ENCODE measurements at places on chromosomes 11 and 22.

GRCh38 chr11:100619484-100619883, 67.6 kb upstream of the ARHGAP42 start:
- DNase-seq: no peak

GRCh38 chr22:49725516-49725915, 102.2 kb downstream of the BRD1 start:
- DNase-seq: no peak

DNA sequence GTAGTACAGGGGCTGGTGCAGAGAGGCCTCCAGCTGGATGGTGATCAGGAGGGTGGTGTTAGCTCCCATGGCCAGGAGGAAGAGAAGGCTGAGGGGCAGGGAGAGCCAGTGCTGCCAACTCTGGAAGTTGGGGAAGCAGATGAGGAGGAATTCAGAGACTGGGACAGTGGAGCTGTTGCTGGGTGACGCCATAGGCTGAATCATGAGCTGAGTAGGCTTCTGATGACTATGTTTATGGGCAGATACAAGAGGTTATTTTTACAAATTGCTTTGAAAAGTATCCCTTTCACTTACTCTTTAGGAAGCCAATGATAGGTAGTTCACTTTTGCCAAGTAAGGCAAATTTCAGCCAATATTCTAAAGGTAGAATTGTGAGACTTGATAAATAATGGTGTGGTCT, 3.1 kb downstream of the OR56A1 start:
- DNase-seq: no peak

DNA sequence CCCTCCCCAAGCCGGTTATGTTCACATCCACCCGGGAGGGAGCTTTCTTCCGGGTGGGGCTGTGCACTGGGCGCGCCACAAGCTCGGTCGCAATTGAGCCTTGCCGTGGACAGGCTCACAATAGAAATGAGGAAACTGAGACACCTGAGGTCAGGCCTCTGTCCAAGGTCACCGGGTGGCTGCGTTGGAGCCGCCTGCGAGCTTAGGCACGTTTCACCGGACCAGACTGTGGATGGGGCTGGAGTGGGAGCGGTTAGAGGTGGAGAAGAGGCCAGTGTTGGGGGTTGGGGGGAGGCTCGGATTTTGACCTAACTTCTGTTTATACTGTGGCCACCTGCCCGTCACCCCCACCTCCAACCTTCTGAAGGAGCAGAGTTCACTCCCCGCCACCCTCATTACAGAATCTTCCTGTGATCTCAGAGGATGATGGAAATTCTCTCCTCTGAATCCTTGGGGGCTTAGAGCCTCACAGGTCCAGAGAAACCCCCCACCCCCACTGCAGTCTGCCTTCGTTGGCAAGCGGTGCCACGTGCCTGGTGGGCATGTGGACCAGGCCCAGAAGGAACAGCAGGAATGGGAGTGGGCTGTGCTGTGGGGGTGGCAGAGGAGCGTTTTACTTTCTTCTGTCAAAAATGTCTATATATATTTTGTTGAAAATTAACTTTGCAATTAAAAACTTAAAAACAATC, 631 bp upstream of the NPTXR start:
- no peak for DNase-seq

DNA sequence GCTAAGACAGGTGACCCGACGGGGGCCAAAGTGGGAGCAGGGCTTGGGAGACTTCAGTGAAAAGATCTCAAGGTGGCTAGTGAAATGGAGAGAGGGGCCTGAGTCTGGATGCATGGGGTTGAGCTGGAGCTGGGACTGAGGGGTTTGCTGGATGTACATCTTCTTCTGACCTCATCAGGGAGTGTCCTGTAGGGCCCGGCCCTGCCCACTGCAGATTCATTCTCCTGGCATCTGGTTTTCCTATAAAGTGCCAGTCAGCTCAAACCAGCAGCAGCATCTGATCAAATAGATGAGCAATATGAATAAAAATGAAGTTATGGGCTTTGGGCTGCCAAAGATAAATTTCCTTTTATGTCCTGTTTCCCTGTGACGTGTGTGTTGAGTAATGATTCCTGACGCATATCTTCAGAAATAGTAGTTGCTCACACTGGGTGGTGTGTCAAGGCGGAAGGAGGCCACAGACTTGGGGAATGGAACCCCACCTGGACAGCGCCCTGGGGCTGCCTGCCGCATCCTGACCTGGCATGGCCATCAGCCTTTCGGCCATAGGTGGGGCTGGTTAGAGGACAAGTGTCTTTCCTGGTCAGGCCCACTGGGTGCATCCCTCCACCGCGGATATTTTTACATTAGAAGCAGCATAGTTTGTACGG, 135.4 kb downstream of the OSBP2 start:
- DNase-seq: no peak

GRCh38 chr11:126347751-126348668, 7.5 kb upstream of the ST3GAL4 start:
- no peak for DNase-seq

DNA sequence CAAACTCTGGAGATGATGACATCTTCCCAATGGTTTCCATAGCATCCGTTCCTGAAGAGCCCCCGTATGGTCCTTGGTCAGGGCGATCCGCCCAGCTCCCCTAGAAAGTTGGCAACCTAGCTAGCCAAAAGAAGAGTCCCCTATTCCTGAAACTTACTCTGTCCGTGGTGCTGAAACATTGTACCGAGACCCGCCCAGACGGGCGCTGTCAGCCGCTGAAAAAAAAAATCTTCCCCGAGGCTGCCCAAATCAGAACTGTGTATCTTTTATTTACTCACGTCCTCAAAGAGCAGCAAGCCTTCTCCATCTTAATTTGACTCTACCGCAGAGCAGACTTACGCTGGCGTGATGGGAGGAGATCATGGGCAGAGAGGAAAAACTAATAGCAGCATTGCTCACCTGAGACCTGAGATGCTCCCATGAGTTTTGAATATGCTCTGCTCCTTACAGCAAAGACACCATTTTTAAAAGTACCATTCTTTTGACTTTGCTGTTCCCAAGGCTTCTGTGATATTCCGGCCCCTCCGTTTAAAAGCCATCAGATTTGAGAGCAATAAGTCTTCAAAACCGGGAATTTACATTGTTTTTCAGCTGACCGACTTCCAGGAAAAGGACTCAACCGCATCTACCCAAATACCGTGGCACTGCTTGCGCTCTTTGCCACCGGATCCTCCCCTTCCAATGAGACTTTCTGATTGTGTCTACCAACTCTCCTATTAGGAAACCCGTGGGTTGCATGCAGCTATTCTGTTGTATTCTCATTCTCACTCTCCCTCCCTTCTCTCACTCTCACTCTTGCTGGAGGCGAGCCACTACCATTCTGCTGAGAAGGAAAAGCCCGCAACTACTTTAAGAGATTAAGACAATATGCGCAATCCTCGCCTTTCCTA, at the start of gene SLC17A6:
Gene SLC17A6 (plus strand): TSS at position 786 of the 890 bp plus-strand sequence. CDS start 153 bp downstream, outside the sequence.
- no peak for DNase-seq

- no peak for DNase-seq
Measured at GRCh38 chr11:109237636-109238035, 184.4 kb upstream of the C11orf87 start.

- no peak for DNase-seq
Measured at GRCh38 chr11:57658023-57658361, 430 bp downstream of the CLP1 start.

GRCh38 chr11:120057595-120058581, 80.0 kb downstream of the TRIM29 start:
- no peak for DNase-seq

GRCh38 chr11:123461164-123461563, 31.1 kb downstream of the GRAMD1B start:
- DNase-seq: no peak

DNA sequence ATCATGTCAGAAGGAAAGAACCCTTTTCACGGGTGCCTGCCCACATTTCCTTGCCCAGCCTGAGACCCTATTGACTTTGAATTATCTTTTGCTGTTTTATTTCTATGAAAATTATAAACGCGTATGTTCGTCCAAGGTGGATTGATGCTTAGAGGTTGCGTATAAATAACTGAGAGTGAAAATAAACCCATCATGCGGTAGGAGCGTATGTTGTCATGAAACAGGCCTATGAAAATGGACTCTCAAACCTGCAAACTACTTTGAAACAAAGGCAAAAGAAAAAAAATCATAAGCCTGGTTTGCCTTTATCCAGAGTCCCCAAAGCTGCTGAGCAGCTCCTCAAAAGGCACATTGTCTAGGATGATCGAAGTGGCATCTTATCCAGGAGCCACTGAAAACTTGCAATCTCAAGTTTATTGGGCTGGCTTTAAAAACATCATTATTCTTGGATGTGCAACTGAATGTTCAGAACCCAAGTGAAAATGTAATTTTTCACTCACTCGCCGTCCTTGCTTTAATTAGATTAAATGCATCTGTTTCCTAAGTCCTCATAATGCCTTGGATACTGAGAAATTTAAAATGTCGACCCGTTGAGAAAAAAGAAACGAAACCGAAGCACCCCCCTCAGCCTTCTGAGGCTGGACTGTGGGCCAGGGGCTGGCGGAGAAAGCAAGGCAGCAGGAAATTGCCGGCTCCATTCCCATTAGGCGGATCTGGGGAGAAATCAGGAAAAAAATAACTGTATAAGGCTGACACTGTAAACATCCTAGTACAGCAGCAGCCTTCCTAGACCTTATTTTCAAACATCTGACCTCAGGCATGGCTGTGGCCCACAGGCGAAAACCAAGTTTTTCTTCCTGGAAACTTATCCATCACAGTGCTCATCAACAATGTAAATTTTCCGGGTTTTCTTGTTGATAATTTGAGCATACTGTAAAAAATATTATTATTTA, 82.9 kb upstream of the PPARA start:
- no peak for DNase-seq

DNA sequence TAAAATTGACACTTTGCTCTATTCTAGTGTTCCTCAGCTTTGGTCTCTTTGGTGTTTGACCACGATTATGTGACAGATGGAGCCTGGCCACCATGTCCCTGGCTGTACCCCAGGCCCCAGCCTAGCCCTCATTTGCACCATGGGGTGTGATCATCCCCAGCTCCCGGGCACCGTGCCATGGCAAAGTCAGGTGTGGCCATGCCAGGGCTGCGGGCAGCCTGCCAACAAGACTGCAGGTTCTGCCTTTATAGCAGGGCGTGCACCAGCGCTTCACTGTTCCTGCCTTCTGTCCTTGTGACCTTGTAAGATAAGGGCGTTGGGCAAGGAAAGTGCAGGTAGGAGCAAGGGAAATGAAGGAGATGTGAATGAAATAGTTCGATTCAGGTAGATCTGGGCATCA, 22.4 kb upstream of the APOBEC3A start:
- DNase-seq: no peak

- no peak for DNase-seq
Measured at GRCh38 chr11:1763336-1763795, 361 bp downstream of the CTSD start.

DNA sequence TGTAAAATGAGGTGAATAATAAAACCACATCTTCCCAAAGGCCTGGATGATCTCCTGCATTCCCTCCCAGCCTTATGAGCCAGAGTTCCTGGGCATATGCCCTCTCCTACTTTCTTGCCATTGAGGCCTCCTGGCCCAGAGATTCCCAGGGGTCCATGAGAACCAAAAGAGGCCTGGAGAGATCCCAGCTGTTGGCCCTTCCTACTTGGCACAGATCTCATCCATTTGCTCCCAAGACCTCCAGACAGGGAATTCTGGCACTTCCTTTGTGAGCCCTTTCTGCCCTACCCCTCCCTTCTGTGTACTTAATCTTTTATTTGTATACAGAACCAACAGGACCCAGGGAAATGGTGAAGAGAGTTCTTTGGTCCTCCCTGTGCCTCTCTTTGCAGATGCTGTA, 21.4 kb downstream of the POU2F3 start:
- DNase-seq: no peak

GRCh38 chr22:42947211-42947990, 67.5 kb downstream of the PACSIN2 start:
- no peak for DNase-seq

DNA sequence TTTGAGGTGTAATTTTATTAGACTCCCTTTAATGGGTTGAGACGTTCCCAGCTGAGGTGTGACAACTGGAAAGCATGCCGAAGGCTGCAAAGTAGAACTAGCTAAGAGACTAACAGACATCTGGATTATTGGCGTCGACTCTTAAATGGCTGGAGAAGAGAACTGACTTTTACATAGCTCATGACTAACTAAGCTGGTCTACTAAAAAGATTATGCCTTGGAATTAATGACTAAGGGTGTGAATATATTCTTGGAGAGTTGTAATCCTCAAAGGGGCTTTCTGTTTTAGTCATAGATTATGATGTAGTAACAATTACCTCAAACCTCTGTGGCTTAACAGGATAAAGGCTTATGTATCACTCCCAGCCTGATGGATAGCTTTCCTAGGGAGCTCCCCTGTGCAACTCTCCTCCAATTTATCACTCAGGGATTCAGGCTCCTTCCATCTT, 39.5 kb upstream of the SLC5A12 start:
- no peak for DNase-seq

DNA sequence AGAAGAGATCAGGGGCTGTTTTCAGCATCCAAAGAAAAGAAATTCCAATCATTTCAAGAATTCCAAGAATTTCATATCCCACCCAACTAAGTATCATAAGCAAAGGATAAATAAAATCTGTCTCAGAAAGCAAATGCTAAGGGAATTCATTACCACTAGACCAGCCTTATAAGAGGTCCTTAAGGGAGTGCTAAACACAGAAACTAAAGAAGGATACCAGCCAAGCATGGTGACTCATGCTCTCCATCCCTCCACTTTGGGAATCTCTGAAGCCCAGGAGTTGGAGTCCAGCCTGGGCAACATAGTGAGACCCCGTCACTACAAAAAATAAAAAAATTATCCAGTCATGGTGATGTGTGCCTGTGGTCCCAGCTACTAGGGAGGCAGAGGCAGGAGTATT, 17.8 kb downstream of the FADD start:
- DNase-seq: no peak

- no peak for DNase-seq
Measured at GRCh38 chr11:1499899-1500298, 13.3 kb upstream of the MOB2 start.

GRCh38 chr11:47104261-47104950, 72.3 kb downstream of the ARFGAP2 start:
- no peak for DNase-seq

- DNase-seq: no peak
Measured at GRCh38 chr22:30861131-30861530, 107.4 kb downstream of the MORC2 start.

- DNase-seq: peak; percentile 14
Measured at GRCh38 chr22:22877523-22878210, 9.9 kb upstream of the IGLL5 start.

DNA sequence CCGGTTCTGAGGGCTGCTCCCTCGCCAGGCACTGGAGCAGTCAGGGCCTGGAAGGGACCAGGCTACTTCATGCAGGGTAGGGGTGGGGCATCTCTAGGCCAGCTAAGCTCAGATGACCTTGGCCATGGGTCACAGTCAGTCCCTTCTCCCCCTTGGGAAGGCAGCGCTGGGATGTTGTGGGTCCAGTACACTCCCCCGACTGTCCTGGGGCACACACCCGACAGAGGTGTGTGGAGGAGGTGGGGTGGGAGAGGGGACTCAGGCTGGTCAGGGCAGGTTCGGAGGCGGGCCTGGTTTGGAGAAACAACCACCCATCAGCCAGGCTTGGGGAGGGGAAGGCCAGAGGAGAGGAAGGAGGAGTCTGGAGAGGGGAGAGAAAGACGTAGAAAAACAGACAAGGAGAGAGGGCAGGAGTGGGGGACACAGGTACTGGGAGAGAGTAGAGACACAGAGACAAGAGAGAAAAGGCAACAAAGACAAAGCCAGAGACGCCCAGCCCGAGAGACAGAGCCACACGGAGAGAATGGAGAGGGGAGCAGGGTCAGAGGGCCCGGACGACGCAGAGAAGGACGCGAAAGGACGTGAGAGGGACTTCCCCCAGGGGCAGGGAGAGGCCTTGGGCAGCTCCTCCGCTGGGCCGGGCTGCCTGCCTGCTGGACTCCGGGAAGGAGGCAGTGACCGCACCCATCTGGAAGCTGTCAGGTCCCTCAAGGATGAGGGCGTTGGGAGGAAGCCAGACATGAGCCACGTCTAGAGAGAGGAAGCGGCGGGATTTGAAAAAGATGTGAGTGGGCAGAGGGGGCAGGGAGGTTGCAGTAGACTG, 30.6 kb upstream of the TSKU start:
- no peak for DNase-seq
